ENCODE measurements at places on chromosomes 16 and 17.

DNA sequence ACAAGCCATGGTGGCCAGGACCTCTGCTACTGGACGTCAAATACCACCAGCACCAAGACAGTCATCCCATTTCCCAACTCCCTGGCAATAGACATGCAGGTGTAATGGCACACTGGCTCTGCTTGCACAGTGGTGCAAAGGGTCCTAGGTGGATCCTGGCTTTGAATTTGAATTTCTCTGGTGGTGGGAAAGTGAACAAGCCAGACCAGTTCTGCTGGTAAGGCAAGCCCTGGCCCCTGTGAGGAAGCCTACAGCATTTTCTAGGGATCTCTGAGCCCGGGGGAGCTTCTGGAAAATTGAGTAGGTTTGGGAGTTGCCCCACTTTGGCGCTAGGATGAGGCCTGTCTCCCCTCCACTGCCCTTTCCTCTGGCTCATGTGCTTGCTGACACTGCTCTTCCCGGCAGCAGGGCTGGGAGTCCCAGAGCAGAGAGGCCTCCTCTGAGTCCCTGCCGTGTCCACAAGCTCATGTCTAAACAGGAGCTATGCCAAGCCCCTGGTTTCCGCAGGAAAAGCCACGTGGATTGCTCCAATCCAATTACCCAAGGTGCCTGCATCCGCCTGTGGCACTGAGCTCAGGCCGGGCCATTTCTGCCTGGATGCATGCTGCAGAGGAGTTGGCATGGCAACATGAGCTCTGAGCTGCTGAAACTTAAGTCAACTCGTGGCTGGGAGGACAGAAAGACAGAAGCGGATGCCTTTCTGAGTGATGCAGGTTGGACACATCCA is 67.0 kb downstream of the PRMT7 start:
- no peak for DNase-seq

DNA sequence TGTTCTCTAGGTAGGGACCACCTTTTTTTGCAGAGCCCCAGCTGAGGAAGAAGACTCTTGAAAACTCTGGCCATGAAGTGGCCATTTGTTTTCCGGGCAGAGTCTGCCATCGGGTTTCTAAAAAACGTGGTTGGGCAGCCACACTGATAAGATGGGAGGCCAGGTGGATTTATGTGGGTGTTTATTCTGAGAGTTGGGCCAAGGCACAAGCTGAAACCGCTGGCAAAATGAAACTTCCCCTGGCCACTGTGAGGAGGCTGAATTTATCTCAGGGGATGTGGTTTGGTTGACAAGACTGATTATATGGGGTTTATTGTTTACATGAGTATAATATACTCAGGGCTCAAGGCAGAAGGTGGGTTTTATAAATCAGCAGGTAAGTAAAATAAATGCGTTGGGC is 421.8 kb downstream of the UTP18 start:
- DNase-seq: no peak

GRCh38 chr16:641326-642188 is at the start of gene MCRIP2:
Gene MCRIP2 (plus strand): TSS chr16:641828. CDS start chr16:641992, 164 bp downstream.
- peak; percentile 68 for DNase-seq

DNA sequence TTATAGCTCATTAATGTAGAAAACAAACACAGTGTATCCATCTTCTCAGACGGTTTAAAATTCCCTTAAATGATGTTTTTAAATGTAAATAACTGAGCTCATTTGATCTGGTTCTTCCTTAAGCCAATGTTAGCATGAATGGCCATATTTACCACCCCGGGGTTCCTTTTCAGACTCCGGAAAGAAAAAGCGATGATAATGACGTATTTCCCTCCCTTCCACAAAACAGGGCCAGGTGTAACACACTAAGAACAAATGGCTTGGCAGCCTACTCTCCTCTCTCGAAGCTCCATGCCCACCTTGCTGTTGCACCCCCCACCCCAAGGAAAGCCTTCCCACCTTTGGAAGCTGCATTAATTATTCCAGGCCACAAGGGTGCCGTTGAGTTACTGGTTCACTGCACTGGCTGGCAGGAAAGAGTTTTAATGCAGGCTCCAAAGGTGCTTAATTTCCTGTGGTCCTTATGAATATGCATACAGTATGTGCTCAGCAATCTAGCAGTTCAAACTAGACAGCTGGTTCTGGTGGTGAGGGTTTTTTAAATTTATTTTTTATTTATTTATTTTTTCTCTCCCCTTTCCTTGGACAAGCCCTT is 378.9 kb downstream of the WWOX start:
- DNase-seq: no peak

- no peak for DNase-seq
Measured at GRCh38 chr17:13302983-13303382, 285.2 kb upstream of the ELAC2 start.

DNA sequence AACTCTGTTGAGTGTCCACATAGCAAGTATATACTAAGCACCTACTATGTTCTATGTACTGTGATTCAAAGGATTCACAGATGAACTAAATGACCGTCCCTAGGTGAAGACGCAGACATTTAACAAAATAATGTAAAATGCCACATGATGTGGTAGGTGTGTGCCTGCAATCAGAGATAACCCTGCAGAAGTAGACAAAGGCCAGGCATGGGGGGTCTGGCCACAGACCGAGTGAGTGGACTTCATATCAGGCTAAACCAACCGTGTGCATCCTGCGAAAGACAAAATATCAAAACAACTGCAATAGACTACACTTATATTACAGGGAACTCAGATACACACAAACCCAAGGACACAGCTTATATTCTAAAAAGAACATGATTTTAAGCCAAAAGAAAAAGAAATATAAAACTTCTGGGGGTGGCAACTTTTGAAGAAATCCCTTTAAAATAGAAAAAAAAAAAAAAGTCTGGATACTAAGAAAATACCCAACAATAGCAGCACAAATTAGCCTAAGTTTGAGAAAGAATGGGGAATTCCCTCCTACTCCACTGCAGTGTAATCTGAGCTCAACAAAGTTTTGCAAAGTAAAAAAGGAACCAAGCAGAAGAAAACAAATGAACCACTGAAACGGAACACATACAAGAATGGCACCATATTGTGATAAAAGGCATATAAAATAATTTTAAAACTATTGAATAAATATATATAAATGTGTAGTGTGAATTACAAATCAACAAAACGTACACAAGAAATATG is 12.3 kb downstream of the HSDL1 start:
- DNase-seq: no peak
